ENCODE measurements at places on chromosomes 11 and 22.
A peak's percentile ranks its signal among the peaks of the same experiment; 100 is the strongest.

DNA sequence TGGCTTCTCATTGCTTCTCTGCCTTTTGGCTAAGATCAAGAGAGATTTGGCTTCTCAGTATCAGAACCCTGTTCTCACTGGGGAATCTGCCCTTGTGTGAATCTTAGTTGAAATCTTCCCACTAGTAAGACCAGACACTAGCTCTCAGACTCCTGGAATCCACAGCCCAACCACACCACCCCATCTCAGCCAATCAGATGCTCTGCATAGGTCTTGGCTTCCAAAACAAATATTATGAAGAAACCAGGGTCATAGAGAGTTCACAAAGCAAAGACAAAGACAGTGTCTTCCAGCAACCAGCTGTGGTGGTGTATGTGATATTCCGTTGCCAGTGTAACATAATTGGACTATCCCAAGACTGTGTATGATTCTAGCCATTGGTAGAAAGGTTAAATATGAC, 5.4 kb downstream of the OR8B12 start:
- DNase-seq: no peak

DNA sequence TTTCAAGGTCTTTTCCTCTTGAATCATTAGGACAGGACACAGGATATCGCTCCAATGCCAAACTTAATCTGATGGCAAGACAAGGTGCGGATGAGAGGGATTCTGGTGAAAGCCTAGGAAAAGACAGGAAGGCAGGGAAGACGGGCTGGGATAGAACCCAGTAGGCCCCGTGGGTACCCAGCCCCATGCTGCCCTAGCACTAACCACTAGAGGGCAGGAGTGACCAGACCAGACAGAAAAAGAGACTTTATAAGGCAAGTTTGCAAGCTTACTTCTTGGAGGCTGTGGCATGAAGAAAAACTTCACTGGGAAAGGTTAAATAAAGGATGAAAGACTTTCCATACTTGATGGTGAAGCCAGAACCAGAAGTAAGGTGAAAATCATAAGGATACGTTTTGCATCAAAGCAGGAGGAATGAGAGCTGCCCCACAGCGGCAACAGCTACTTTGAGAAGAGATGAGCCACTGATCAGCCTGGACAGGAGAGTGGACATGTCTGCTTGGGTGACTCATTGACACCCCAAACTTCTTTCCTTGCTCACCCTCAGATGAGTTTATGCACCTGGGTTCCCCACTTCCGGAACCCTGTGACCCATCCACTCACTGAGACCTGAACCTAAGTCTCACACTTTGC, 39.8 kb downstream of the SYN3 start:
- DNase-seq: peak; percentile 12

GRCh38 chr22:35544189-35544588, 3.6 kb downstream of the RASD2 start:
- no peak for DNase-seq

DNA sequence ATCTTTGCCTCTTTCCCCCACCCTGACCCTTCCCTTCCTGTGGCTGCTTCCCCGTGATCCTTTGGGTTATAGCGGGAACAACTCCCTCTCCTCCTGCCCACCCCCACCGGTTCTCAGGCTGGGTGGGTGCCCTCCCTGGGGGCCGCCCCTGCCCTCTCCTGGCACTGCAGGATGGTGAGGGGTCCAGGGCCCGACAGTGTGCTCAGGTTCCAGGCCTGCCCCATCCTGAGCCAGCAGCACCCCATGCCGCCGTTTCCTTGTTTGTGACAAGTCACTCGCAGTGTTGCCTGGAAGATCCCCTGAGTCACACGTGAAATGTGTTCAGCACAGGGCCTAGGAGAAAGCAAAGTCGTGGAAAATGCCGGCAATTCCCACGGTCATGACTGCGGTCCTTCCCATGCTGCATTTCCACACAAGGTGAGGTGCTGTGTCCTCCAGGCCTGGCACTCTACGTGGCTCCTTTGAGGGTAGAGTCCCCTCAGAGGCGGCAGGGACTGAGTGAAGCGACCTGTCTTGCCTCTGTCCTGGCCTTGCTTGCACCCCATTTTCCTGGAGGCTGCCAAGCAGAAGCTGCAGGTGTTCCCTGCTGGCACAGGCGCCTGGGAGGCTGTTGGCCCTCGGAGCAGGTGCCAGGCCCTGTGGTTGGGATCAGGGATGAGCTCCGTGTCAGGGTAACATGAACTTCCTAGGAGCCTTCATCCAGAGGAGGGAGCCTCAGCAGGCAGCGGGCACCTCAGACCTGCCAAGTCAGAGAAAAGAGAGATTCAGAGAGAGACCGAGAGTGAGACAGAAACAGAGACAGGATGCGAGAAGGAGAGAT, 80.5 kb upstream of the LINC01488 start:
- DNase-seq: no peak

GRCh38 chr22:42142771-42143461, 12.3 kb upstream of the CYP2D6 start:
- no peak for DNase-seq

- DNase-seq: no peak
These were observed at the start of gene CREB3L1 for GRCh38 chr11:46277622-46278386. Gene CREB3L1 (plus strand): TSS chr11:46277662. CDS start chr11:46278112, 450 bp downstream.

GRCh38 chr22:48654492-48654891, 1173.2 kb downstream of the BRD1 start:
- no peak for DNase-seq

GRCh38 chr22:32476281-32477195, 1.9 kb downstream of the FBXO7 start:
- DNase-seq: no peak

DNA sequence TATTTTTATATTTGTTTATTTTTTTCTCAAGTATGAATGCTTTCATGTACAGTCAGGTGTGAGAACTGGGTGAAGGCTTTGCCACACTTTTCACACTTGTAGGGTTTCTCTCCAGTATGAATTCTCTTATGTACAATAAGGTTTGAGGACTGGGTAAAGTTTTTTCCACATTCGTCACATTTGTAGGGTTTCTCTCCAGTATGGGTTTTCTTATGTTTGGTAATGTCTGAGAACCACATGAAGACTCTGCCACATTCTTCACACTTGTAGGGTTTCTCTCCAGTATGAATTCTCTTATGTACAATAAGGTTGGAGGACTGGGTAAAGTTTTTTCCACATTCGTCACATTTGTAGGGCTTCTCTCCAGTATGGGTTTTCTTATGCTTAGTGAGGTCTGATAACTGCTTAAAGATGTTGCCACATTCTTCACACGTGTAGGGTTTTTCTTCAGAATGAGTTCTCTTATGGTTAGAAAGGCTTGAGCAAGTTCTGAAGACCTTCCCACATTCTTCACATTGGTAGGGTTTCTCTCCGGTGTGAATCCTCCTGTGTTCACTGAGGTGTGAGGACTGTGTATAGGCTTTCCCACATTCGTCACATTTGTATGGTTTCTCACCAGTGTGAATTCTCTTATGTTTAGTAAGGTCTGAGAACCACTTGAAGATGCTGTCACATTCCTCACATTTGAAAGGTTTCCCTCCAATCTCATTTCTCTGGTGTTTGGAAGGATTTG, 19.7 kb downstream of the ZNF195 start:
- no peak for DNase-seq

- no peak for DNase-seq
These were observed 26.0 kb upstream of the API5 start for GRCh38 chr11:43285826-43286225.

GRCh38 chr11:122578171-122578825, 77.2 kb upstream of the UBASH3B start:
- no peak for DNase-seq

DNA sequence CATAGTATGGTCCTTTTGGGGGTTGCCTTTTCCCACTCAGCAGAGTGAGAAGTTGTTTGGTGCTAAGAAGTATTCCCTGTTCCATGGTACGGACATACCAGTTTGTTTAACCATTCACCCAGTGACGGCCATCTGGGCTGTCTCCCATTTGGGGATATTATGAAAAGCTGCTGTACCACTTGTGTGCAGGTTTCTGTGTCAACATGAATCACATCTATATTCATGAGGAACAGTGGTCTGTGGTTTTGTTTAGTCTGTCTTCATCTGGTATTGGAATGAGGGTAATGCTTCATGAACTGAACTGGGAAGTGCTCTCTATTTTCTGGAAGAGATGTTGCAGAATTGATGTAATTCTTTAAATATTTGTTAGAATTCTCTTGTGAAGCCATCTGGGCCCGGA, 89.5 kb downstream of the TRMU start:
- DNase-seq: no peak

- no peak for DNase-seq
These were observed 1190.3 kb upstream of the RAG2 start for GRCh38 chr11:37788141-37788877.

DNA sequence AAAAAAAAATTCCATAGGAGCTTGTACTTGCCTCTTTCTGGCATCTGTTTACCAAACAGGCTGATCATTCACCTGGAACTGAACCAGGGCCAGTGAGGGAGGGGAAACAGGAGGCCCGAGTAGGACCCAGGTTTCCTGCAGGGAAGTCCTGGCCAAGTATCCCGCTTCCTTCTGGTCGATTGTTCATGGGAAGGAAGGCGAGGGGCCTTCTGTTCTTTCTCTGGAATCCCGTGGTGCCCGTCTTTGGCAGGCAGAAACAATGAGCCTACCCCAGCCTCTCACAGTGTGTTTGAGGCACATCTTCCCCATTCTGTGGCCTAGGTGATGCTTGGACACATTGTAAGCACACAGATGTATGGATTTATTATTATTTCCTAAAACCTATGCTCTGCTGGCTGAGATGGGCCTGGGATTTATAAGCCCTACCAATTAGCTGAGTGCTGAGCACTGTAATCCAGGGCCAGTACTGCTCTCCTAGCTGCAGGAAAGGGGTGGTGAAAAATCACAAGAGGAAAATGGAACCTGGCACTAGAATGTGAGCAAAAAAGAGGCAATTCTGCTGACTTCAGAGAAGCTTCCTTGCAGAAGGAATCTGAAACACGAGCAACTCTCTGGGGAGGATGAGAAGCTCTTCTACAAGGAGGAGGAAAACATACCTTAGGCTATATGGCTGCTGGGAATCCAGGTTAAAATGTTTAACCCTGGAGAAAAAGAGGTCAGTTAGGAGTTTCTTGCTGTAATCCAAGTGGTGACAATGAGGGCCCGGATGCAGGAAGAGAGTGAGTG, 53.5 kb downstream of the PRR5L start:
- DNase-seq: no peak

DNA sequence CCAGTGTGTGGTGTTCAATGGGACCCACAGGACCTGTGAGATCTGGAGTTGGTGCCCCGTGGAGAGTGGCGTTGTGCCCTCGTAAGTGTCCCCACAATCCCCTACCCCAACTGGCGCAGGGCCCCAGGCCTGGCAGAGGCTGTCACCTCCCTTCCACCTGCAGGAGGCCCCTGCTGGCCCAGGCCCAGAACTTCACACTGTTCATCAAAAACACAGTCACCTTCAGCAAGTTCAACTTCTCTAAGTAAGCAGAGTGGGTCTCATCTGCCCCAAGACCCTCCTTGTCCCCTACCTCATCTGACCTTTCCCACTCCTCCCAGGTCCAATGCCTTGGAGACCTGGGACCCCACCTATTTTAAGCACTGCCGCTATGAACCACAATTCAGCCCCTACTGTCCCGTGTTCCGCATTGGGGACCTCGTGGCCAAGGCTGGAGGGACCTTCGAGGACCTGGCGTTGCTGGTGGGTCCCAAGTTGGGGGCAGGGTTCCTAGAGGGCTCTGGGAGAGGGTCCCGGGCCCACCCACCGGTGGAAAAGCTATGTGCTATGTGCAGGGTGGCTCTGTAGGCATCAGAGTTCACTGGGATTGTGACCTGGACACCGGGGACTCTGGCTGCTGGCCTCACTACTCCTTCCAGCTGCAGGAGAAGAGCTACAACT, 8.1 kb downstream of the P2RX6 start:
- no peak for DNase-seq

DNA sequence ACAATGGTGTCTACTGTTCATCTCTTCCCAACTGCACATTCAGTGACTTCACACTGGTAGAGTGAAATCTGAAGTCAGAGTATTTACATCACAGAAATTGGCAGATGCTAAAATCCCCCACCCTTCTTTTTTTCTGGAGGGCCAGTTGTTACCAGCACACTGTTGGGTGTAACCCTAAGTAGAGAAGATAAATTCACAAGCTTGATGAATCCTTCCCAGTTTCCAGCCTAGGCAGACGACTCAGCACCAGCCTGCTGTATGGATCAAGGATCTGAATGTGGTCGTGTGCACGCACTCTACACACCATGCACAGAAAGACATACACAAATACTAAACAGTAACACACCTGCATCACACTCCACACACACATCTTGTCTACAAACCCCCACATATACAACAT, 46.0 kb downstream of the ARRB1 start:
- DNase-seq: no peak

DNA sequence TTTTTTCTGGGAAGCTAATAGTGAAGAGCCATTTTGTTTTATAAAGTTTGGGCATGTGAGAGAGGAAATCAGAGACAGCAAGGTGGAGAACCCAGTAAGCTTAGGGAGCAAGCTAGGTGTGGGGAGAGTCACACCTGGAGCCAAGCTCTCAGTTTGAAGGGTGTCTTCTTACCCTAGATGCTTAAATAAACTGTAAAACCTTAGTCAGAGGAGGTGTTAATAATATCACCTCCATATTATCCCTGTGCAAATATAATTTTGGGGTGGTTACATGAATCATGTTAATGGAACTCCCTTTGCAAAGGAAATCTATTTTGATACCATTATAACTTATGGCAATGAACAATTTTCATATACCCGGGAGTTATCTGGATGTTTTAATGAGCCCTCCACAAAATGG, 246.2 kb upstream of the PLET1 start:
- no peak for DNase-seq

GRCh38 chr11:64514590-64514989, 76.4 kb upstream of the SLC22A12 start:
- DNase-seq: no peak
